Tibial nerve (tissue), 4 donors: ENCODE measurements at places on chromosomes 2 and 18.

GRCh38 chr2:100910111-100910510 is 90.2 kb downstream of the NPAS2 start:
- no peak for DNase-seq

GRCh38 chr2:162646794-162647193 is 191.8 kb downstream of the KCNH7 start:
- no peak for DNase-seq

DNA sequence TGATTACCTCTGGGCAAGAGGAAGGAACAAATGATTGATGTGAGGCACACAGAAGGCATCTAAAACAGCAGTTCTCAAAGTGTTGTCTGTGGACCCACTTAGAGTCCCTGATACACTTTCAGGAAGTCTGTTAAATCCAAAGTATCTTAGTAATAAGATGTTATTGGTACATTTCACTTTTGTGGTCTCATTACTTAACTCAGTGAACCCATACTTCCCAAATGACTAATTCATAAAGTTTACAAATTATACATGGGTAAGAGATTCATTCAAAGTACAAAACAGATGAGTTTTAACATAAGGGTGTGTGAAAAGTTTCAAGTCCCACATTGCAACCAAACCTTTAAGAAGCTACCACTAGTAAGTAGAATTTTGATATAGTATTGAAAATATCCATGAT is 440.5 kb downstream of the NUP35 start:
- DNase-seq, result no peak

DNA sequence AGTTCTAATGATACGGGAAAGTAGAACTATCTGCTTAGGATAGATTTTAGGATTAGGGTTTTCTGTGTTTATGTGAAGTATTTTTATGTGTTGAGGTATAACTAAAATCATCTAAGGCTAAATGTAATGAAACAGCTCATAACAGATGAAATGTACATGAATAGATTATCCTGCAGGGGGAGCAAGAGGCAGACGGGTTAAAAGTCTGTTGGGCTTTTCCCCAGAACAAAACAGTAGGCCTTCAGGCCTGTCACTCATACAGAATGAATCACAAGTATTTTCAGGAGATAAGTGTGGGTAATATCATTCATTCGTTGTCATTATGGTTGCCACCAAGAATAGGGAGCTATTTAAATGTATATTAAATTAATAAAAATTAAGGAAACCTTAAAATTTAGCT is 107.9 kb upstream of the IL1R2 start:
- DNase-seq, result no peak

DNA sequence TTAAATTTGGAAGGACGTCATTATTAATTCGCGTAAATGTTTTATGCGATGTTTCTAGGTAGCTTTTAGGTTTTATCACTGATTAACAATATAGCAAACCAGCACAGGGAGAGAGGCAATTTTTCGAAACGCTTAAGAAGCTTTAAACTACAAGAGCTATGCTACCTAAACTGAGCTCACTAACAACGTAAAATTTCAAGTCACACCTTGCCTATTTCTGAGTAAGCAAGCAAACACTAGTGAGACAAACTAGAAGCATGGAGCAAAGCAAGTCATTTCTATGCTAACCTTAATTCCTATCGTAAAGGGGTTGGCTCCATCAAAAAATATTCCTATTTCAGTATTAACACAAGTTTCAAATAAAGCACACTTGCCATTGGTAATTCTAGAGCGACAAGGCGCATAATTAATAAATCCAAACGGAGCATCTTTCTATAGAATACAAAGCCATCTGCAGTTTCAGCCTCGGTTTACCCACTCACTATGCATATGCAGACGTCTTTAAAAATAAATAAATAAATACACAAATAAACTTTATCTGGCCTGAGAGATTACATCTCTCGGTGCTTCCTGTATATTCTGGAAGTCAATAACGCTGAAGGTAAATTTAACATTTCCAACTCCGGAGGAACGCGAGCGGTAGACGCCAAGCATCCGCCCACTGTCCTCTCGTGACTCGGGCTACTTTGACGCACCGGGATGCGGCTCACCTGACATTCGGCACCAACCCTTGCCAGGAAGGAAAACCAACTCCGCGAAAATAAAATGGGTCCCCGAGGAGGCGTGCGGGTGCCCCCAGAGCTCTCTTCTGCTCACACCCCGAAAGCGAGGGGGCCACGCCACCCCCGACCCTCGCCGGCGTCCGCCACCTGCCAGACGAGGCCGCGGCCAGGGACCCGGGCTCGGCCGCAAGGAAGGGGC is 947 bp downstream of the ITSN2 start:
- DNase-seq, result peak; percentile 36

- DNase-seq, result no peak
Measured at GRCh38 chr2:120344214-120344975, 1.5 kb upstream of the INHBB start.

- no peak for DNase-seq
Measured at GRCh38 chr2:233456111-233456510, 101.8 kb downstream of the DGKD start.

GRCh38 chr18:49654347-49654746 is 92.5 kb downstream of the LIPG start:
- DNase-seq, result no peak

GRCh38 chr2:74102516-74102915 is 45.2 kb downstream of the BOLA3 start:
- DNase-seq, result no peak

DNA sequence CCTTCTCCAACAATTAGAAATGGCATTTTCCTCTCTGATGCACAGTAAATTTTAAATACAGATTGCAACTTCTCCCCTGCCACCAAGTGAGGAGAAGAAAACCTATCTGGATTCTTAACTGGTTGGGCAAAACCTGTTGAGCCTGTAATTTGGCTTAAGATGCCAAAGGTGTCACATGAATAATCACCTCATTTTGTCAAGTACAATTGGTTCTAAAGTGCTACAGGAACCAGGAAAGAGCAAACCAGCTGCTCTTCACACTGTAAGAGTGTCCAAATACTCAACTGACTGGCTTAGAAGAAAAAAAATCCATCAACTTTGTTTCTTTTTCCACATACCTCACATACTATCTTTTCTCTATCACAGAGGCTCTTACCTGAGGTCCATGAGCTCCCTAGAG is 35.4 kb downstream of the NPC1 start:
- DNase-seq, result no peak

- no peak for DNase-seq
Measured at GRCh38 chr2:163135256-163135655, 296.7 kb upstream of the KCNH7 start.

GRCh38 chr2:7378591-7378990 is 461.4 kb downstream of the RNF144A start:
- DNase-seq, result no peak

- DNase-seq, result no peak
Measured at GRCh38 chr2:152383702-152384101, 48.7 kb downstream of the FMNL2 start.

DNA sequence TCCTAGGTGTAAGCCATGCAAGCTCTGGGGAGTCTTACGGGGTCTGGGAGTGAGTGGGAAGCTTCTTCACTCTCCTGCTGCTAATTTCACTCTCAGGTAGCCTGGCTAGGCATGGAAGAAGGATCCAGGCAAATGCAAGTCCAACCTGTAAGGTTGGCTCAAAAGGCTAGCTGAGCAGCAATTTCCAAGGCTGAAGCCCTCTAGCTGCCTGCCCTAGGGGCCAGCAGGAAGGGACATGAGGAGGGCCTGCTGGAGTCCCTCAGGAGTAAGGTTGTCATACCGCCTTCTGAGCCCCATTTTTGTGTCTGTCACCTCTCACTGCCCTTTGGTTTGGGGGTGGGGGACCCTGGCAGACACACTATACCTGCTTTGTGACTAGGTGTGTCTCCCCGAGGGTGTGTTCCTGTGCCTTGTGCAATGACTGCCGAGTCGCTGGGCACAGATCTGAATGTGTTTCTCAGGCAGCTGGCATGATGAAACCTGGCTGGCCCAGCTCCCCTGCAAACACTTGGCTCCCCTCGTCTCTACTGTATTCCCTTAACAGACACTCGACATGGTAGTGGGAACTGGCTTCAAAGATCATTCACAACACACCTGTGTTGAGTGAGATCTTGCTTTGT is 123.9 kb upstream of the FAM136A start:
- DNase-seq, result no peak

DNA sequence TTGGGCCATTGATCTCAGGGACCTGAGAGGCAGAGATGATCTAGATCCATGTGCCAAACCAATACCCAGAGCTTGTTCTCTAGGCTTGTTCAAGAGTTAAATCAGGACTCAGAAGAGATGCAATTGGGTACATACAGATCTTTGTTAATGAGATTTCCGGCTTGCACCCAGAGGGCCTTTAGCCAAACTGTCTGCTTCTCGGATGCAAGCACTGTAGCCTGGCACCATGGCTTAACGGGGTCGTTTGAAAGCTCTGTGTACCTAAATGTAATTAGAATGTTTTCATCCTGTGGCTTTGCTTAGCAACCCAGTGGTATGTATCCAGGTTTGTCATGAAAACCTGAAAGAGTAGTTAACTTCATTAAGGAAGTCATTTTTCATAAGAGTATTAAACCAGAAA is 94.2 kb downstream of the TPGS2 start:
- no peak for DNase-seq

DNA sequence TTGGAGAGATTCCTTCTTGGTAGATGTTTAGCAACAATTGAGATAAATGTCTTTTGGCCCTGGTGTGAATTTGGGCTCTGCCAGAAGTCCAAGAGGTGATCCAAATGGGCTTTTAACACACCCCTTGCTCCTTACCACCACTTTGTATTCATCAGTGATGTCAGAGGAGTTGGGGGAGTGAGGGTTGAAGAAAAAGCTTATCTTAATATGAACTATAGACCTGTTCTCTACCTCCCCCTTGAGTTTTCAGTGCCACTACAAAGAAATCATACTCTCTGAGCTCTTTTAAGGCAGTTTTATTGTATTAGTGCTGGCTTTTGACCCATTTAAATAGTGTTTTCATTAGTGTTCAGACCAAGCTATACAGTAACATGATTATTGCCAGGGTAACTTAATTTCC is 229.1 kb downstream of the PHLPP1 start:
- DNase-seq, result no peak

DNA sequence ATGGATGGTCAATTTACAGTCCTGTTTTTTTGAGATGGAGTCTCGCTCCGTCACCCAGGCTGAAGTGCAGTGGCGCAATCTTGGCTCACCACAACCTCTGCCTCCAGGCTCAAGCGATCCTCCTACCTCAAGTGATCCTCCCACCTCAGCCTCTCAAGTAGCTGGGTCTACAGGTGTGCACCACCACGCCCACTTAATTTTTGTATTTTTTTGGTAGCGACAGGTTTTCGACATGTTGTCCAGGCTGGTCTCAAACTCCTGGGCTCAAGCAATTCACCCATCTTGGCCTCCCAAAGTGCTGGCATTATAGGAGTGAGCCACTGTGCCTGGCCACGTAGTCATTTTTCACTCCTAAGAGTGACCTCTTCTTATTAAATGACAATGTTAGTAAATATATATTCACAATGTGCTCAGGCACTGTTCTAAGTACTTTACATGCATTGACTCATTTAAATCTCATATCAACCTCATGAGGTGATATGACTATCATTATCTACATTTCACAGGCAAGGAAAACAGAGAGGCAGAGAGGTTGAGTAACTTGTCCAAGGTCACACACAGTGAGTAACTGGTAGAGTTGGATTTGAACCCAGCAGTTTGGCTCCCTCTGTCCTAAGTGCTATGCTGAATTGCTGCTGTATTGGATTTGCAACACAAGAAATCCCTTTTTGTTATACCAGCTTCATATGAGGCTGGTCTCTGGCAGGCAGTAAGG is 5.6 kb upstream of the DIS3L2 start:
- no peak for DNase-seq

DNA sequence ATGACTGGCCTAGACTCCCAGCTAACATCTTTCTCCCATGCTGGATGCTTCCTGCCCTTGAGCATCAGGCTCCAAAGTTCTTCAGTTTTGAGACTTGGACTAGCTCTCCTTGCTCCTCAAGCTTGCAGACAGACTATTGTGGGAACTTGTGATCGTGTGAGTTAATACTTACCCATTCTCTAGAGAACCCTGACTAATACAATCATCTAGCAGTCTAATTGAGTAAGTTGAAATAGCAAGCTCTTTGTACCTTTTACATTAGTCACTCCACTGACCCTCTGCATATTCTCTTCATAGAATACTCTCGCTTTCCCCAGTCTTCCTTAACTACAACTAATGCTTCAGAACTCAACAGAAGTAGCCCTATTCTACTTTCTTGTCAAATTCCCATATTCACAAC is 434.6 kb upstream of the NXPH2 start:
- DNase-seq, result no peak

GRCh38 chr2:70888366-70888922 is 47.3 kb upstream of the ATP6V1B1 start:
- DNase-seq, result no peak

GRCh38 chr2:80302314-80303005 is 2.1 kb downstream of the LRRTM1 start:
- DNase-seq, result no peak

- peak; percentile 79 for DNase-seq
Measured at GRCh38 chr2:119387381-119388129, 20.8 kb downstream of the DBI start.

- no peak for DNase-seq
Measured at GRCh38 chr2:98126061-98126460, 39.1 kb downstream of the VWA3B start.

DNA sequence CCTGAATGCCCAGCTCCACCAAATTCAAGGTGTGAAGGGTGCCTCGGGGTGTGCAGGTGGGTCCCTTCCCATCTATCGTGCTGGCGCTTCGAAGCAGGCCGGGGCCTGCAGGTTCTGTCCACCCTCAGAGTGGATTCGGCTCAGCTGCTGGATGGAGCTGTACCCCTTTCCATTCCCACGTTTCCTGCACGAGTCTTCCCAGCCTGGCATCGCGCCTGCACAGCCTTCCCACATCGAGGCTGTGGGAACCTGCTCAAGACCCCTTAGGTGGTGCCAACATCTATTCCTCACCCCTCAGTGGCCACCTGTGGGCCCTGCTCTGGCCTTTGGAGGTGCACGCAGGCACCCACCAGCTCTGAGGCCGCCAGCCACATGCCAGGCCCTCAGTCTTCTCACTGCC is 65.7 kb downstream of the PDCL3 start:
- no peak for DNase-seq

- DNase-seq, result no peak
Measured at GRCh38 chr2:34266908-34267697, 668.0 kb upstream of the FAM98A start.
